ENCODE measurements at places on chromosomes 2 and 18.

- DNase-seq: no peak
These were observed 528.8 kb downstream of the CMPK2 start for GRCh38 chr2:6336752-6337471.

- no peak for DNase-seq
These were observed 353.9 kb downstream of the PID1 start for GRCh38 chr2:228917220-228917619.

DNA sequence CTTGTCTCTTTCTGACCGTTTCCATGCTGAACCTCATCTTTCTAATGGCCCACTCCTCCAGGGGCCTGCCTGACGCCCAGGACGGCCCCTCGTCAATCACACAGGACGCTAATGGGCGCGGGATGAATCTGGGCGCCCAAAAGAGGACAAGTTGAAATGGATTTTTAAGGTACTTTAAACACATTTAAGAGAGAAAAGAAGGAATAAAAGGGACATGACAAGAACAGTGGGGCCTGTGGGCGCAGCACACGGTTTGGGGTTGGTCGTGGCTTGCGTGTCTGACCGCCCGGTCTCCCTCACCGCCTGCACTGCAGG is 607 bp upstream of the UBE2F start:
- DNase-seq: no peak

DNA sequence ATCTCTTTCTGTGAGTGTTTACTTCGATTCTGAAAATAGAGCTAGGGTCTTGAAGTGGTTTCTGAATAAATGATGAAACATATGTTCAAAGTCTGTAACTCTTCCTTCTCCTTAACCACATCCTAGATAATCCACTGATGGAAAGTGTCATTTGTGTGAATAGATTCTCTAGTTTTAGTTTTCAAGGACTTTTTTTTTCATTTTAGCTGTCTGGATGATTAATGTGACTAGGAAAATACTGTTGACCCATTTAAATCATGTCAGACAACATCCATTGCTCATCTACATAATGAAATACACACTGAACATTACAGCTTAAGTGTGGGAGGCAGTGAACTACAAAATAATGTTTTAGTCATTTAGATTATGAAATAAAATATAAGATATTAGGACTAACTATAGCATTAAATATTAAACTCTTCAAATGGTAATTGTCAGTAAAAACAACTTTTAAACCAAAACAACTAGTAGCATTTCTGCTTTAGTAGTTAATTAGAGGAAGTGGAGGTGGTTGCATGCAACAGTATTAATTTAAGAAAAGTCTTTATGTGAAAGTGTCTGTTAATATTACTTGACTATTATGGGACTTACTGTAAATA is 39.1 kb upstream of the DLX1 start:
- DNase-seq: no peak

DNA sequence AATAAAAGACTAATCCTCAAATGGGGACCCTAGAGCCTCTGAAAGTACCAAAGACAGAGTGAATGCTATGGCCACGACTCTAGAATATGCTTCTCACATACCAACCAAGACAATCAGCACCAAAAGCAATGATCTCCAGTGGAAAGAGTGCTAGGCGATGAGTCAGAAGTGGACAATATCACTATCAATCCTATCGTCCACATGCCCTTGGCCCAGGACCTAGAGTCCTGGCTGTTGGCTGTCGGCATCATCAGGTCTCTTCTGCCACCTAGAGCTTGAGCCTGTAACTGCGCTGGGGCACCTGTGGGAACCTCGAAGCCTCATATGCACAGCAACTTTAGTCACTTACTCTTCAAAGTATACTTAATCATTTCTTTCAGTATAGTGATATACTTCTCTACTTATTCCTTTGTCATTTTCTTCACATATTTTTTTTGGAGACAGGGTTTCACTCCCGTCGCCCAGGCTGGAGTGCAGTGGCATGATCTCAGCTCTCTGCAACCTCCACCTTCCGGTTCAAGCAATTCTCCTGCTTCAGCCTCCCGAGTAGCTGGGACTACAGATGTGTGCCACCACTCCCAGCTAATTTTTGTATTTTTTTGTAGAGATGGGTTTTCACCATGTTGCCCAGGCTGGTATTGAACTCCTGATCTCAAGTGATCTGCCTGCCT is 29.7 kb downstream of the NOL10 start:
- DNase-seq: peak; percentile 56

- no peak for DNase-seq
These were observed 308.3 kb downstream of the DLGAP1 start for GRCh38 chr18:4146797-4147196.

GRCh38 chr2:231780123-231780908 is 766 bp downstream of the PDE6D start:
- DNase-seq: peak; percentile 52

DNA sequence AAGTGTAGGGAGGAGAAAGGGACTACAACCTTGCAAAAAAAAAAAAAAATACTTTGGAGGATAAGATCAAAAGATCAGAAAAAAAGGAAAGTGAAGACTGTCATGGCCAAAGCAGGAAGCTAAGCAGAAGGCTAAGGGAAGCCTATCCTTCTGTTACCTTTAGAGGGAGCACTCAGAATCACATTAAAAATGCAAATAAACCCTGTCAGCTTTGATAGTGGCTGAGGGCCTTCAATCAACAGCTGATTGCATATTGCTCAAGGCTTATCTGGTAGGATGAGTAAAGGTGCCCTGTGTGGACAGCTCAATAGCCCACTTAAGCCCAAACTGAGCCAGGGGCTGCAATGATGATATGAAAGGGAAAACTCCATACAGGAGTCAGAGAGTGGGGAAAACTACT is 1021.2 kb downstream of the LRP1B start:
- peak; percentile 12 for DNase-seq

DNA sequence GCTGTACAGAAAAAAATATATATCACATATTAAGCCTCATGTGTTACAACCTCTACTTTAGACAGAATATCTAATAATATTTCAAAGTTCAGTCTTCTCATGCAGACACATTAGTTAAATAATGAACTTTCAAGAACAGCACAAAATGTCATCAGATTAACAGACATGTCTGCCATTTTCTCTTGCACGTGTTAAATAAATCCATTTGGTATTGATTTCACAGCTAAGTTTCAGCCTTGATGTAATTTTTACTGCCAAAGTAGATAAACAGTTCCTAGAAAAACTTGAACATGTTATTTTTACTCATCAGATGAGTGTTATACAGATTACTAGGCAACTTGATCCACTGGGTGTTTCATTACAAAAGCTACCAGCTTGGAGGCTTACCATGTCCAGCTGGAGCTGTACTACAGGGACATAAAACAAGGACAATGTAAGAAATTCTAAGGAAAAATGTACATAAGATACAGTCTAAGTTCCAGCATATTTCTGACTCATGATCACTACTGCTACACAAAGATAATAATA is 290.7 kb upstream of the DDX18 start:
- no peak for DNase-seq

- no peak for DNase-seq
These were observed 13.5 kb upstream of the LBH start for GRCh38 chr2:30217644-30218337.

- DNase-seq: peak; percentile 59
These were observed 38.9 kb downstream of the INO80C start for GRCh38 chr18:35458677-35459441.

GRCh38 chr2:2318949-2319348 is 12.1 kb downstream of the MYT1L start:
- DNase-seq: no peak

DNA sequence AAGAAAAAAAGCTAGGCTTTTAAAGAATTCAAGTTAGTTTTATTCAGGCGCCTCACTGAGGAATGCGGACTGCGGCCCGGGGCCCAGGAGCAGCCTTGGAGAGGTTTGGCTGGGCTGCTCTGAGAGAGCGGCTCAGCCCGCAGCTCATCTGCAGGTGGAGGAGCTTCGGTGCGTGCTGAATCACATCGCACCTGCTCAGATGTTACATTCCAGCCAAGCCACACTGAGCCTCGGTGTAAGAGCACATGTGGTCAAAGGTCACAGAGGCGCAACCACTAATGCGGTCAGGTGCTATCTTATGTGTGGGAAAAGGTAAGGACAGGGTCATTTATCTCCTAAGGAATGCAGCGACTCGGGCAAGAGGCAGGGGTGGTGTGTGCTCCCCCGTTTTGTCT is 17.1 kb upstream of the CNDP1 start:
- no peak for DNase-seq

- peak; percentile 2 for DNase-seq
These were observed 1616.3 kb upstream of the ACVR2A start for GRCh38 chr2:146228466-146229058.

GRCh38 chr2:4354678-4355077 is 651.3 kb downstream of the DCDC2C start:
- peak; percentile 47 for DNase-seq

DNA sequence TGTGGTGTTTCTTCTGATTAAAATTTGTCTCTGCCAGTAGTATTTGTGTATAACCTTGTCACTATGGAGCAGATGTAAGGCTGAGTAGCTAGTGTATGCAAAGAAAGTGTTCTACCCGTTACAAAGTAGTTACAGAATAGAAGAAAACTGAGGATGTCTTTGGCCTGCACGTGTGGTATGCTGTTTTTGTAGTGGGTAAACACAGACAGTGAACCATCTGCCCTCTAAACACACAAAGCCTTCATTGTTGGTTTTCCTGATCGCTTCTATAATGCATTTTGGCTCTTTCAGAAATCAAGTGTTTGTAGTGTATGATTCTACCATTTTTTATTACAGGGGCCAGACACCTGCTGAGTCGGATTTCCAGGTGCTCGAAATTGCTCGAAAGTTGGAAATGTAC is 61.5 kb downstream of the FARP2 start:
- no peak for DNase-seq

DNA sequence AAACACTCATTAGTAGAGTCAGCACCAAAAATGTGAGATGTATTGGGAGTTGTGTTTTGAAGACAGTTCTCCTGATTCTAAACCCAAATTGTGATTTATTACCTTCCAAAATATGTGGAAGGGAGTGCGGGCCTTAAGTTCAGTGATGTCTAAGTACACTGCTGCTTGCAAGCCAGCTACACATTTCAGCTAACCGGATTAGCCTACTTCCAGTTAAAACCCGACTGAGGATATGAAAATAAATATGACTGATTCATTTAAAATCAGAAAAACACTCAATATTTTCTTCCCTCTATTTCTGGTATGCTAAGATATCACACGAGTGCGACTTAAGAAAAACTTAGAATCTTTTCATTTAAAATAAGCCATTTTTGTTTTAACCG is 907 bp downstream of the FHL2 start:
- peak; percentile 54 for DNase-seq

GRCh38 chr2:222844323-222844722 is 16.5 kb upstream of the ACSL3 start:
- DNase-seq: no peak

DNA sequence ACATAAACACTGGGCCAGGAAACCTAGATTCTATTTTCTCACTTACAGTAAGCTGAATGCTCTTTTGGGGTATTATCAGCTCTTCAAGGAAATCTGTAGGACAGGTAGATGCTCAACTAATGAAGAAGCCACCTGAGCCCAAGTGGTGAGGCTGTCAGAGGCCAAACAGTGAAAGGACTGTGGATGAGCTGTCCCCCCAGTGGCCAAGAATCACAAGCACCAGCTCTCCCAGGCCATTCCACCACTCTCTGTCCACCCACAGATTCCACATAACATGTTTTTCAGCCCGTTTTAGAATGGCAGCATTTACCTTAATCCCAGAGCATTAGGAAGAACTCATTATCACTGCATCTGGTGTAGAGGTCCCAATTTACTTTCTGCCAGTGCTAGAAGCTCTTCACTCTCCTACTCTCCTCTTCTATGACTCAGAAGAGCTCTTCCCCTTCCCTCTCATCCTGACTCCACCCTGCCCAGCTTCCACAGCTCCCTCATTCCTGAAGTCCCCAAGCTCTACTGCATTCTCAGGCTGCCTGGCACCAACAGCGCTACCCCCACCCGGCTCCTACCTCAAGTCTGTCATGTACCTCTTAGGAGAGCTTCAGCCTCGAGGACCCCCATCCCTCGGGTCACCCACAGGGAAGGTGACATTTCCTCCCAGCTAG is 43.8 kb upstream of the GORASP2 start:
- DNase-seq: no peak

- DNase-seq: peak; percentile 76
These were observed 129.6 kb upstream of the SLC1A4 start for GRCh38 chr2:64859312-64860212.

GRCh38 chr2:25056098-25056821 is 14.4 kb downstream of the EFR3B start:
- no peak for DNase-seq

- DNase-seq: no peak
These were observed 42.0 kb upstream of the B3GNT7 start for GRCh38 chr2:231353469-231353868.

GRCh38 chr18:77395953-77396352 is 146.3 kb downstream of the GALR1 start:
- no peak for DNase-seq

DNA sequence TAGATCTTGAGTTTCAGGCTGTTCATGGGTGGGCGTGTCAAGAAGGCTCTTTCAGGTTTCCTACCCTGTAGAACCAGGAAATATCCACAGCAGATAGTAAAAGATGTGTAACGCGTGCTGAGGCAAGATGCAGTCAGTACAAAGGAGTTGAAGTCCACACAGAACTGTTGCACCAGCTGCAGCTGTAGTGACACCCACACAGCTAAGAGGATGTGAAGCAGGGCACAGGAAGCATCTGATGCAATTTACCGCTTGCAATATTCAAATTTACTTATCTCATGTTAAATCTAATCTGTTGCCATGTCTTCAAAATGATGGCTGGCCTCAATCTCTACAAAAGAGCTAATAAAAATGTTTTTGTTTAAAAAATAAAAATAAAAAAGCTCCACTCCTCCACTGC is 132.8 kb downstream of the ARHGAP15 start:
- peak; percentile 69 for DNase-seq

- DNase-seq: no peak
These were observed 88.5 kb upstream of the SH3BP4 start for GRCh38 chr2:234863043-234863934.

DNA sequence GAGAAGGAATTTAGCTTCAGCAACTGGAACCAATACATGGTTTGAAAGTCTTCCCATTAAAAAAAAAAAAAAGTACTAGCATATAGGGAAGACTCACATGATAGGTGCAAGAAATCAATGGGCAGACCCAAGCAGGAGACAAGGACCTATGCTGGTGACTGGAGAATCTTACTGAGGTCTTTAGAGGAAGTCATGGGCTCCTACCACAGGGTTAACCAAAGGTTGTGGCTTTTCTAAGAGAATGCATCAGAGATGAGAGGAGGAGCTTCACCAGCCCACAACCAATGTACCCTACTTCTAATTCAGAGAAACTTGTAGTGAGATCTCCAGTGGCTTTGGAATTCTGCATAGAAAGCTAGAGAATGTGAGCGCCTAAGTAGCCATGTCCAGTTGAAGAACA is 207.4 kb downstream of the NCKAP5 start:
- no peak for DNase-seq

DNA sequence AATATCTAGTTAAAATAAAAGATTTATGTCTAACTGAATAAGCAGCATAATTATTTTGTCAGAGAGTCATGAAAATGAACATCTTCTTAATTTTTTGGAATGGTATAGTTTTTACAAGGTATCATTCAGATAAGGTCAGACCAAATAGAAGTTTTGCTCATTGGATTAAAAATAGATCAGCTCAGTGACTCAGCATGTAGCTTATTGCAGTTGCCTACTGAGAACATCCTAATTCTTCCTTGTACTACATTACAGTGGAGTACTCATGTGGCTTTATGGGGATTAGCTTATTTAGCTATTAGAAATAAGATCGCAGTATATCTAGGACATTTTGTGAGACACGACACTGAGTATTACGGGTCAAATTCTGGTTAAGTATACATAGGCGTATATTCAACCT is 38.2 kb upstream of the PPM1B start:
- peak; percentile 41 for DNase-seq

Measured in hematopoietic multipotent progenitor cell treated with erythropoietin and hydrocortisone succinate and interleukin-3 and kit ligand, for 6 days (in vitro differentiated cells).